ENCODE measurements at places on chromosomes 16 and 17.

GRCh38 chr16:85553436-85554113 is 59.5 kb upstream of the GSE1 start:
- DNase-seq: no peak

DNA sequence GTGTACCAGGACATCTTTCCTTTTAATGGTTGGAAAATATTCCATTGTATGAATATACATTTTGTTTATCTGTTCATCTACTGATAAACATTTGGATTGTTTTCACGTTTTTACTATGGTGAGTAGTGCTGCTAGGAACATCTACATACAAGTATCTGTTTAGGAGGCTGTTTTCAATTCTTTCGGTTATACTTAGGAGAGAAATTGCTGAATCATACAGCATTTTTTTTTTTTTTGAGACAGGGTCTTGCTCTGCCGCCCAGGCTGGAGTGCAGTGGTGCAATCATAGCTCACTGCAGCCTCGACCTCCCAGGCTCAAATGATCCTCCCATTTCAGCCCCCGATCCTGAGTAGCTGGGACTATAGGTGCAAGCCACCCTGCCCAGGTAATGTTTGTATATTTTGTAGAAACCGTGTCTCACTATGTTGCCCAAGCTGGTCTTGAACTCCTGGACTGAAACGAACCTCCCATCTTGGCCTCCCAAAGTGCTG is 122.9 kb downstream of the CRLF3 start:
- DNase-seq: no peak

DNA sequence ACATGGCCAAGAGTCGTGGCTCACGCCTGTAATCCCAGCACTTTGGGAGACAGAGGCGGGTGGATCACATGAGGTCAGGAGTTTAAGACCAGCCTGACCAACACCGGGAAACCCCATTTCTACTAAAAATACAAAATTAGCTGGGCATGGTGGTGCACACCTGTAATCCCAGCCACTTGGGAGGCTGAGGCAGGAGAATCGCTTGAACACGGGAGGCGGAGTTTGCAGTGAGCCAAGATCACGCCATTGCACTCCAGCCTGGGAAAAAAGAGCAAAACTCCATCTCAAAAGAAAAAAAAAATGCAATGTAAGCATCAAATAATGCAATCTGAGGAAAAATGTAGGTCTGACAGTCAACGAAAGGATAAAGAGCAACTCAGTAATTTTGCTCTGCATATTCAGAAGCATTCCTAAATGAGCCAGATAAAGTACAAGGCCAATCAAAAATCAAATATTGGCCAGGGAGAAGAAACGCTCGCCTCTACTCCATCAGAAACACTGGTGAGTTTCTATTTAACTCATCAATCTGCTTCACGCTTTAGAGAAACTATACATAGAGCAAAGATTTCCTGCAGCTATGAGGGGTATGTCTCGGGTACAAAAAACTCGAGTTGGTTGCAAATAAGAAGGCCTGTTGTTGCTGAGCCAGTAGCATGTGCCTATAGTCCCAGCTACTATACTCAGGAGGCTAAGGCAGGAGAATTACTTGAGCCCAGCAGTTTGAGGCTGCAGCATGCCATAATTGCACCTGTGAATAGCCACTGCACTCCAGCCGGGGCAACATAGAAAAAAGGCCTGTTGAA is 3.7 kb downstream of the TXNDC11 start:
- no peak for DNase-seq

- no peak for DNase-seq
Observed at GRCh38 chr16:85225257-85225656, 113.0 kb upstream of the CIBAR2 start.

DNA sequence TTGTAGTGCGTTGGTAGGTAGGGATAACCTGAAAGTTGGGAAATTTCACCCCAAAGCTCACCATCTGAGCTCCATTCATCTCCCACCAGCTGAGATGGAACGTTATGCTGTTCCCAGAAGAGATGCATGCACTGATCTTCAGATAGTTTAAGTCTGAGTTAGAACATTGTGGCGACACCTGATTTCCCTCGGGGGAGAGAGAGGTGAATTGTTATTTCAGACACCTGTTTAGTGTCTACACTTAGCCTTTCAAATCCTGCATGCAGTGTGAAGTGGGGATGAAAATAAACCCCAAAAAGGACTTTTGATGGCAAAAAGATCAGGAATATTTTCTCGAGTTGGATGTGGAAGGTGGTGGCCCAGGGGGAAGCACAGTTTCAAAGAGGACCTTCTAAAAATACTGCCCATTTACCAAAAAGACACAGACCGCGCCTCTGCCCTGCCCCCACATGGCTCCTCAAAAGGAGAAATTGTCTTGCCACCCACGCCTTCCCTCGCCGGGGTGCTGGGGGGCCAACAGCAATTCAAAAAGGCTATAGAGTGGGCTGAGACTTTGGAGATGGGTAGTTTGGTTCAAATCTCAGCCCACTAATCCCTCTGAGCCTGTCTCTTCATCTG is 11.4 kb downstream of the CIITA start:
- DNase-seq: no peak

DNA sequence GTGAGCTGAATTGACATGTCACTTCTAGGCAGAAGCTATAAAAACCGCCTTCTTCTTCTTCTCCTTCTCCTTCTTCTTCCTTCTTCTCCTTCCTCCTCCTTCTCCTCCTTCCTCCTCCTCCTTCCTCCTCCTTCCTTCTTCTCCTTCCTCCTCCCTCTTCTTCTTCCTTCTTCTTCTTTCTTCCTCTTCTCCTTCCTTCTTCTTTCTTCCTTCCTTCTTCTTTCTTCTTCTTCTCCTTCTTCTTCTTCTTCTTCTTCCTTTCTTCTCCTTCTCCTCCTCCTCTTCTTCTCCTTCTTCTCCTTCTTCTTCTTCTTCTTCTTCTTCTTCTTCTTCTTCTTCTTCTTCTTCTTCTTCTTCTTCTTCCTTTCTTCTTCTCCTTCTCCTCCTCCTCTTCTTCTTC is 4.8 kb upstream of the FBXL19 start:
- DNase-seq: no peak

DNA sequence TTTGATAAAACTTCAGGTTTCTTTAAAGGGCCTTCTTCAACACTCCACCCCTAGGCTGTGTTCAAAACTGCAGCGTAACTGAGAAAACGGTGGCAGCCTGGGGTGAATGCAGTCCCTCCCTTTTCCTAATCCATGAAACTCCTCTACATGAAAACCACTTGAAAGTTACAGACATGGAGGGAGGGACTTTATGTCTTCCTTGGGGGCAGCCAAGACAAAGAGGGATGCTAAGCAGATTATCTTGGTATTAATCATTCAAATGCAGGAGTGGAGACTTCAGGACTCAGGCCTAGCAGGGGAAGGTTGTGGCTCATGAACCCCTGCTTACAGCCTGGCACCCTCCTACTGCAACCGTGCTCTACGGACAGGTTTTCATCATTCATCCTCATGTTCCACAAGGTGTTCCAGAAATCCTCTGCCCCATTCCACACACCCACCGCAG is 46.8 kb downstream of the RNF112 start:
- no peak for DNase-seq

- no peak for DNase-seq
Observed at GRCh38 chr17:40407460-40407859, 10.2 kb downstream of the TOP2A start.

GRCh38 chr17:35368081-35368830 is 5.2 kb downstream of the SLFN11 start:
- no peak for DNase-seq

DNA sequence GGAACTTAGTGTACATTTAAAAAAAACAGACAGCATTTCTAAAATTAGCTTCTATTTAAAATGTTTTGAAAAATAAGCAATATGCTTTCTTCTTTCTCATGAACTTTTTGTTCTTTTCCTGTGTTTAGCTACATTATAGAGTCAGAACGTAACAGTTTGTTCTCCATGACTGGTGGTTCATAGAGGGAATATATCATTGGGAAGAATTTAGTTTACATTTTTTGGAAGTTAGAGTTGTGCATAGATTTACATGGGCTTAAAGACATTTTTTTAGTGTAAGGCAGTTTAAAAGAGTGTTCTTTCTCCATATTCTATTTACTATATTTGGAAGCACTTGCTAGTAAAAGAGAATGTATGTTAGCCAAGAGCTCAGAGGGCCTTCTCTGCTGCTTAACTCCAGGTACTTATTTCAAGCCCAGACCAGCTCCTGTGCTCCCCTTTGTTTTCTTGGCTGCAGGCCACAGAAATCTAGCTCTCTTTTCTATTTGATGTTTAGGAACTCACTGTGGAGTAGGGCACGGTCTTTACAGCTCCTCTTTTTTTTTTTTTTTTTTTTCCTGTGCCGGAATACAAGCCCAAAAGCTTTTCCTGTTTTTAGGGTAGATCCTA is 20.2 kb downstream of the AP2B1 start:
- no peak for DNase-seq

GRCh38 chr16:66525396-66526180 is 24.3 kb downstream of the TK2 start:
- DNase-seq: no peak

- DNase-seq: no peak
Observed at GRCh38 chr17:2703181-2703580, 8.4 kb downstream of the CLUH start.

DNA sequence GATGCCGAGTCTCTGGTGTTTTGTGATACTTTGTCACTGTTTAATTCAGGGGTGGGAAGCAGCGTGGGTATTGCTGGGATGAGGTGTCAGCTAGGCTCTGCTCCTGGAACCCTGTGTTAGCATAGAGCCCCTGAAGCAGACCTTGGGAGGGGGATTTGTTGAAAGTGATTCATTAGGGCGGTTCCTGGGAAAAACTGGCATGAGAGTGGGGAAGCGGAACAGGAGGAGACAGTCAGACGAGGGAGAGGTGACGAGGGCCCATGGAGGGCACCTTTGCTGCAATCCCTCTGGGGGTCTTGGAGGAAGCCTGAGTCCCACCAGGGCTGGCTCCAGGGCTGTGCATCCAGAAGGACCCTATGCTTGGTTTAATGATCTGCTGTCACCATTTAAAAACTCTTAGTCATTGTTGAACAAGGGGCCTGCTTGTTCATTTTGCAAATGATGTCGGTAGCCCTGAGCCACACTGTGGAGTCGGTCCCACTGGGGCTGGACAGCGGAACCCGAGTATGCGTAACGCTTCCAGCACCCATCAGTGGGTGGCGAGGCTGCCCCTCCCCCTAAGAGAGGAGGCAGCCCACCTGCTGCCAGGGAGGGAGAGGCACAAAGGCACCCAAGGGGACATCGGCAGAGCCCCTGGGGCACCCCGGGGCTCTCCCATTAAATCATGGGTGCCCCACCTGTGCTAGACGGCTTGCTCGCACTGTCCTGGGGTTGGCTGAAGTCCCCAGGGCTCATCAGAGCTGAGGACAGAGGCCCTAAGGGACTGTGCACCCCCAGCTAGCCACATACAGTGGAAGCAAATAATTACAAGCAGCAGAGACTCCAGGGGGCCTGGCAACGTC is 35.4 kb downstream of the WFDC1 start:
- DNase-seq: no peak

DNA sequence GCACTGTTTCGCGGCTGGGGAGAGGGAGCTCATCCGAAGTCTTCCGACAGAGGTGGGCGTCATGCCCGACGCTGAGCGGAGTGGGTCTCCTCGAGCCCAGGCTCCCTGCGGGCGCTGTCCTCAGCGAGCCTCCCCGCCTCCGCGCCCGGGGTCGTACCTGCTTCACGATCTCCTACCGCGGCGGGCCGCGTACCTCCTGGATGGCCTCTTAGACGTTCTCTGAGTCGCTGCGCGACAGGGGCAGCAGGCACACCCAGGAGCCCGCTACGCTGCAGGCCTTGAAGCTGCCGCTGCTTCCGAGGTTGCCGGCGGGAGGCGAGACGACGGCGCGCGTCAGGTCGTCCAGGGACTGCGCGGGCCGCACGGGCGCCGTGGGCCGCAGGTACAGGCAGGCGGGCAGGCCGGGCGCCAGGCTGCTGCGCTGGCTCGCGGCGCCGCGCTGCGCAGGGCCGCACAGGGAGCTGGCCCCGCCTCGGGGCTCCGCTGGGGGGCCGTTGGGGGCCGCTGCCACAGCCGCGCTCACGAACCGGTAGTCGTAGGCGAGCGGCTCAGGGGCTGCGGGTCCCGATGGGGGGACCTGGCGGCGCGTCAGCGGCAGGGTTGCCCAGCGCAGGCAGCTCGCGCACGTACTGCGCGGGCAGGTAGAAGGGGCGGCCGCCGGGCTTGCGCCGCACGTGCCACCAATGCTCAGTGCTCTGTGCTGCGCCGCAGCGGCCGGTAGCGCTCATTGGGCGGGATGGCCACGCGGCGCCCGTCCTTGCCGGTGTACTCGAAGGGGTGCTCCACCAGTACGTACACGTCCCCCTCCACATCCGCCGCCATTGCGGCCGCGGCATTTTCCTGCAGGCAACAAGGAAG is 116.4 kb upstream of the SMURF2 start:
- DNase-seq: no peak

DNA sequence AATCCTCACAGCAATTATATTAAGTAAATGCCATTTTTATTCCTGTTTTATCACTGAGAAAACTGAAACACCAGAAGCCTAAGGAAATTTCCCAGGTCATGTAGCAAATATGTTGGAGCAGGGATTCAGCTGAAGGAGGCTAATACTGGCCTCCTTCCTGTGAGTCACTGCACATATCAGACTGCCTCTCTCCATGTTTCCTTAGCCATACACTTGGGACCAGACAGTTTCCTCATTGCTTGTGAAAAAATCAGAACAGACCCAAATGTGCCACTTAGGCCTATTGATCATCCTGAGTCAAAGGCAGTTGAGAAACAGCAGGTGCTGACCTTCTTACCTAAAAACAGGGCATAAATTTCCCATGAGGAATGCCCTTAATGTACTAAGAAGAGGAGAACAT is 18.9 kb upstream of the ELAC2 start:
- no peak for DNase-seq

DNA sequence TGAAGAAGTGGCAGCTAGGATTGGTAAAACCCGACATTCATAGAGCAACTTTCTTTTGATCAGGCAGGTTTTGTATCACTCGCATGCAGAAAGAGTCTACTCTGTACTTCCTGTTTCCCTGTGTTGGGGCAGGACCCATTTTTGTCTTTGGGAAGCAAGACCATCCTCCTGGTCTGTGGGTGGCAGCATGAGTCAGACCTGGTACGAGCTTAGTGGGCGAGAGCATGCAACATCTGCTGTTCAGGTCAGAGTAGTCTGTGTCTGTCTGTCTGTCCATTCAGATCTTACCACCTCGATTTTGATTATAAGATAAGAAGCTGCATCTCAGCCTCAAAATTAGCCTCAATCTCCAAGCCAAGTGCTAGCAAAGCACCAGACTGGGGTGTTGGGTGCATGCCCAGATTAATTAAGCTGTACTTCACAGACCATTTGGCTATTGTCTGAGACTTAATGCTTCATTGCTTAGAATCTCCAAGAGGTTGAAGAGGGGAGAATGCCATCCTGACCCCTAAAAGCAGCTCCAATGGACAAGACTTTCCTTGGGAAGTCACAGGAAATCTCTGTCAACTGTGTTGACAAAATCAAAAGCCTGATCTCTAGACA is 110.9 kb downstream of the XYLT1 start:
- no peak for DNase-seq

- no peak for DNase-seq
Observed at GRCh38 chr16:89020925-89021595, 44.1 kb upstream of the CBFA2T3 start.
